AG04450 (cell line): ENCODE measurements at places on chromosomes 4 and X.

GRCh38 chrX:41779030-41779564, 55.1 kb downstream of the GPR82 start:
- peak; percentile 47 for DNase-seq

GRCh38 chr4:142875117-142875516, 29.0 kb upstream of the INPP4B start:
- no peak for DNase-seq

DNA sequence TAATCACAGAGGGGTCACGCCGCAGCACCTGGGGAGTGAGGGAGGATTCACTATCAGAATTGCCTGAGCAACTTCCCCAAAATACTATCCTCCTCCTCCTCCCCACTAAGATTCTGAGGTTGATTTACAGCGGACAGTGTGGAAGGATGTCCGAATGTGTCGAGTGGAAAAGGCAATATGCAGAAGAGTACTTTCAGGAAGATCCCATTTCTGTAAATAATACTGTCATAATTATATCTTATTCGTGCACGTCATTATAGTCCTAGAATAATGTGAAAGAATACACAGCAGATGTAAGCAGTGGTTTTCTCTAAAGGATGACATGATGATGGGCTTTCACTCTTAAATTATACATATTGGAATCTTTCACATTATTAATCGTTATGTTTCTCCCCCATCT, 149.8 kb upstream of the NOCT start:
- DNase-seq = no peak

- no peak for DNase-seq
Observed at GRCh38 chrX:41887691-41888090, 35.7 kb downstream of the CASK start.

DNA sequence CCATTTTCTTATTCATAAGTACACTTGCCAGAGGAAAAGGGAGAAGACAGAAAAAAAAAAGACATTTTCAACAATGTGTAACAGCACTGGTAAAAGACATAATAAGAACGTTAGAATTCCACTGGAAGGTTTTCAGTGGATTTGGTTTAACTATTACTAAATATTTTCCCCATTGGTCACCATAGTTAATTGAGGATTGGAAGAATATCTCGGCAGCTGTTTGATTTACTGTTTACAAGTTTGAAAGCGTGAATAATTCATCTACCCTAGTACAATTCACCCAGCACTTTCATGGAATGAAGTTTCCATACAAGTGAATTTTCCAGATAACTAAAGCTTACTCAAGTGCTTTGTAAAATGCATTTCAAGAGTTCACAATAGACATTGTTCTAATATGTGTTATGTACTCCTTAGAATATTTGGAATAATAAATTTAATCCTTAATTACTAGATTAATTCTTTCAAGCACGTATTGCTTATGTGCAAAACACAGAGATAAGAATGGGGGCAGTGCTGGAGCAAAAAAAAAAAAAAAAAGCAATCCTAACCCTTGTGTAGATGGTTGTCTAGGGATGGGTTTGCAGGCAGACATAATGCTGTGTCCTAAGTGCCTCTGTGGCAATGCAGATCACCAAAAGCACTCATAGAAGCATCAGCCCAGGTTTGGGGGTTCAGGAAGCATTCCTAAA, 57.1 kb downstream of the ENPEP start:
- DNase-seq = no peak

DNA sequence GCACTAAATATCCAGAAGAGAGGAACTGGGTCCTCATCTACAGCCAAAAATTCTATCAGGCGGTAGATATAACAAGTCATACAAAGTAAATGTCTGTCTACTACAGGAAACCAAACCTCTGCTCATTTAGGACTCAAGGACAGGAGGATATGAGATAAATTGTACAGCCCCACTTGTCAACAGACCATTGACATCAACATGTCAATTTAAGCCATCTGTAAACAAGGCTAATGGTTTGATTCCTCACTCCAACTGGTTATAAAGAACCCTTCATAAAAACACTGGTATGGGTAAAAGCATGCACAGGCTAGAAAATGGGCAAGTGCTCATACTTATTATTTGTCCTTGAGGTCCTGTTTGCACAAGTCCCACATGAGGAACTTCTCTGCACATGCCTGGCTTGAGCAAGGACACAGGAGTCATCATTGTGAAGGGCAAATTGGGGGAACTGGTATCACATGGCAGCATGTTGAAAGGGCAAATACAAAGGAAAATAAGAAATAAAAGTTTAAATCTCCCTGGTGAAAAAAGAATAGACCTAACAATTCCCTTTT, 13.2 kb downstream of the RTL8B start:
- DNase-seq = no peak

DNA sequence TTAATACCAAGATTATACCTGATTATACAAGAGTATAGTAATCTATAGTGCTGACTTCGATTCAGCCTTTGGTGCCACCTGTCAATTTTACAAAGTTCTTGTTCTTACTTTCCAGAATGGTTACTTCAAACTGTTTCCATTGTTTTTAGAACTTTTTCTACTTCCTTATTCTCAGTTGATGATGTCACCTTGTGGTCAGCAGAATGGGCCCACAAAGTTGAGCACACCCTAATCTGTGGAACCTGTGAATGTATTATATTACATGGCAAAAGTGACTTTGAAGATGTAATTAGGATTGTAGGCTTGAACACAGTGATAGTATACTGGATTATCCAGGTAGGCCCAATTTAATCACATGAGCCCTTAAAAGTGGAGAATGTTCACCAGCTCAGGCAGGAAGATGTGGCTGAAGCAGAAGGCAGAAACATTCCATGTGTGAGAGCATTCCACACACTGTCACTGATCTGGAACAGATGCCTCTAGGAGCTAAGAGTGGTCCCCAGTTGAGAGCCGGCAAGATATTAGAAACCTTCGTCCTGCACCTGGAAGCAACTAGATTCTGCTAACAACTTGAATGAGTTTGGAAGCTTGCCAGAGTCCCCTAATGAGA, 6.3 kb upstream of the SGMS2 start:
- DNase-seq = no peak

- no peak for DNase-seq
Observed at GRCh38 chr4:26757751-26758150, 102.9 kb upstream of the STIM2 start.

- peak; percentile 33 for DNase-seq
Observed at GRCh38 chr4:53490161-53490956, 100.9 kb downstream of the LNX1 start.

- no peak for DNase-seq
Observed at GRCh38 chr4:154277172-154277571, 214.4 kb downstream of the DCHS2 start.

DNA sequence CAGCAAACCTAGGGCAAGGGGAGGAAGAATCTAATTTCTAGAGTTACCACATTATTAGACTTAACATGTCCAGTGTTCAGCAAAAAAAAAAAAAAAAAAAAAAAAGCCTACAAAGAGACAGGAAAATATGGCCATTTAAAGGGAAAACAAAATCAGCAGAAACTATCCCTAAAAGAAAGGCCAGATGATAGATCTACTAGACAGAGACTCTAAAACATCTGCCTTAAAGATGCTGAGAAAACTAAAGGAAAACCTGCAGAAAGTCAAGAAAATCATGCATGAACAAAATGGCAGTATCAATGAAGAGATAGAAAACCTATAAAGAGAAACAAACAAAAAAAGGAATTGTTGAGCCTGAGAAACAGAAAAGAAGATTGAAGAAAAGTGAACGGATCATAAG, 43.8 kb downstream of the NELFA start:
- no peak for DNase-seq

DNA sequence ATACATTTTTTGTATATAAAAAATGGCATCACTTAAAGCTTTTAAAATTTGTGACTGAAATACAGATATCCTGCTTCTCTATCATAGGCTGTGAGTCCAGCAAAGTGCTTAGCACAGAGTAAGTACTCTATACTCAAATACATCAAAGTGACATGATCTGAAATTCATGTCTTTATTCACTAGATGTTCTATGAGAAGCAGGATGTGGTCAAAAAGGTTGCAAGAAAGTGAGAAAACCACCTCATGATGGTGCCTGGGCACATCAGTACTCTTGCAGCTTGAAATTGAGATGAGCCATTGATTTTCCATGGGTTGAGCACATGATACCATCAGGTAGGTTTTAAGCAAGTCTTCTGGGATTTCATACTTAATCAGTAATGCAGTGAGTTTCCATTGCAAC, 20.4 kb upstream of the SFRP2 start:
- no peak for DNase-seq

DNA sequence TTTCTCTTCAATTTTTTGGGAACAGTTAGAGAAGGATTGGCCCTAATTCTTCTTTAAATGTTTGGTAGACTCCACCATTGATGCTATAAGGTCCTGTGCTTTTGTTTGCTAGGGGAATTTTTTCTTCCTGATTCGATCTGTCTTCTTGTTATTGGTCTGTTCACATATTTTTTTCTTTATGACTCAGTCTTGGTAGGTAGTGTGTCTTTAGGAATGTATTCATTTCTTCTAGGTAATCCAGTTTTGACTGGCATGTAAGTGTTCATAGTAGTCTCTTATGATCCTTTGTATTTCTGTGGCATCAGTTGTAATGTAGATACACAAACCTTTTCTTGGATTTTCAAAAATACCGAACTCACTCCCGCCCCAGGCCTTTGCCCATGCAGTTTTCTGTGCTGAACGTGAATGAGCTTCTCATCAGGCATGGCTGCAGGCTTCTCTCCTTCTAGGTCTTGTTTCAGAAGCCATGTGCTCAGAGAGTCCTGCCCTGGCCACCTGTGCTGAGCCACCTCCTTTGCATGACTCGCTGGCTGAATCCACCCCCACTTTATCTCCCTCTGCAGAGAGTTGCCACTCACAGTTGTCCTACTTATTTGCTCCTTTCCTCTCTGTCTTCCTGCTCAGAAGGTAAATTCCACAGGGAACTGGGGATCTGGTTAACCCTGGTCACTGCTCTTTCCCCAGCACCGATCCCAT, 67.0 kb downstream of the STK32B start:
- DNase-seq = no peak

- DNase-seq = no peak
Observed at GRCh38 chr4:150348079-150348478, 233.9 kb upstream of the MAB21L2 start.

- no peak for DNase-seq
Observed at GRCh38 chr4:118883861-118884260, 4.8 kb upstream of the SYNPO2 start.

- no peak for DNase-seq
Observed at GRCh38 chrX:71814123-71814912, 51.2 kb downstream of the CXorf49B start.

GRCh38 chrX:44042751-44043150, 69.6 kb upstream of the NDP start:
- no peak for DNase-seq

DNA sequence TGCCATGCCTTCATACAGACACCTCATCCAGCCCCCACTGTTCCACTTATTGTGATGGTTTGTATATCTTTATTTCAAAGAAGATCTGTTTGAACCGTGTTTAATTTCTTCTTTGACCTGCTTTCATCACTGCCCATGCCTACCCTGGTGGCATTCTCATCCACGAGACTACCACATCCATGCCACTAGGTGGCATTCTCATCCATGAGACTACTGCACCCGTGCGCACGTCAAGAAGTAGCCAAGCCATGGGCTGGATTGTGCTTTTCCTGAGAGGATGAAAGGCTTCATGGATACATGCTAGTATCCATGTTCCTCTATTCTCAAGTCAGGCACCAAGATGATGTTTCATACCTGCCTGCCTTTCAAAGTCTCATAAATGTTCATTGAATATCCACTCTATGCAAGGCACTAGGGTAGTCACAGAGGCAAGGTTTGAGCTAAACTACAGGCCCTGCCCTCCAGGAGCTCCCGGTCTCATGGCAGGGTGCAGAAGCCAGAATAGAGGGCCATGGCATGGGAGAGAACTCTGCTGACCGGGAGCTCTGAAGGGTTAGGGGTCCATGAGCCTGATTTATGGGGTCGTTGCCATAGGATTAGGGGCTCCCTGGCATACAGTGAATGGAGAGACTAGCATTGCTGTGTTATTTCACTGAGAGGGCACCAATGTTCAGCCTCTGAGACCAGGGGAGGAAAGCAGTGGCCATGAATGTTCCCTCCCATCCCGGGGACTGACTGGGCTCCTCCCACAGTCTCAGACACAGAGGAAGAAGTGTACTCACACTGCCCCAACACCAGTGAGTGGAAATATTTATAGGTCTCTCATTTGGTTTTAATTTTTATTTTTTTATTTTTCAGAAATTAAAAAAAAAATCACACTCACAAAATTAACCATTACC, 24.8 kb upstream of the EOLA2 start:
- DNase-seq = peak; percentile 33

DNA sequence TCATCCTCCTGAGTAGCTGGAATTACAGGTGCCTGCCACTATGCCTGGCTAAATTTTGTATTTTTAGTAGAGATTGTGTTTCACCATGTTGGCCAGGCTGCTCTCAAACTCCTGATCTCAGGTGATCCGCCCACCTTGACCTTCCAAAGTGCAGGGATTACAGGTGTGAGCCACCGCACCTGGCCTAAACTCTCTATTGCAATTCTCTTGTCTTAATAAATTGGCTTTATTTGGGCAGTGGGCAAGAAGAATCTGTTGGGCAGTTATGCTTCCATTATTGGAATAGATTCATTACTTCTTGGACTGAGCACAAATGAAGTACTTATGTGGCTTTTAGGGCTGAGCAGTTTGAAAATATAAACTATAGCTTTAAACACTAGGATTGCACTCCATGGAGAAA, 8.2 kb upstream of the GPAT3 start:
- no peak for DNase-seq

DNA sequence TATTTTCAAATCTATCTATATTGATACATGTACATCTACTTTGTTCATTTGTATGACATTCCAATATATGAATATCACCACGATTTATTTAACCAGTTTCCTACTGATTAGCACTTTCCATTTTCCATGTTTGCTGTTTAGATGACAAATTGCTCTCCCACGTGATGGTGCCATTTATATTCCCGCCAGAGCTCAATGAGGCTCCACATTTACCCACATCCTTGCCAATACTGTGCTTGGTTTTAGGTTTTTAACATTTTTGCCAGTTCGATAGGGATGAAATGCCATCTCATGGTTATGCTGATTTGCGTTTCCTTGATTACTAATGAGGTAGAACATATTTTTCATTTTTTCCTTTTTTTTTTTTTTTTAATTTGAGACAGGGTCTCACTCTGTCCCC, 86.7 kb upstream of the TRIM2 start:
- DNase-seq = no peak

DNA sequence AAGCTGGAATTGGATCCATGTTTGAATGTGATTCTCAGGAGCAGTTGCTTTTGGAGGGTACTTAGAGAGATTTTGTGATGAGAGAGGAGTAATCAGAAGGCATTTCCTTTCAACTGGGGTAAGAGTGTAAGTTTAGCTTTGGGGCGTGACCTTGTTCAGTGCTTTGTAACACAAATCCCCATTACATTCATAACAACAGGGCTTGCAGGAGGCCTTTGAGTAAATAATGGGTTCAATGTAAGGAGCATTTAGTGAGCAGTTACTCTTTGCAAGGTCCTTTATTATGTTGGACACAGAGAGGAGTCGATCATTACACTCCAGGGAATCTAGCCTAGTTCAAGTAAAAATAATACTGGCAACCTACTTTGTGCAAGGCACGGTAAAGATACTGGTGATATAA, 74.0 kb upstream of the AFF2 start:
- DNase-seq = no peak
